ENCODE measurements at places on chromosomes 5 and 9. TPM values are rescaled to one million over a fixed set of nuclear protein-coding genes. Genes with fewer than 3 reads are reported as not detected.

DNA sequence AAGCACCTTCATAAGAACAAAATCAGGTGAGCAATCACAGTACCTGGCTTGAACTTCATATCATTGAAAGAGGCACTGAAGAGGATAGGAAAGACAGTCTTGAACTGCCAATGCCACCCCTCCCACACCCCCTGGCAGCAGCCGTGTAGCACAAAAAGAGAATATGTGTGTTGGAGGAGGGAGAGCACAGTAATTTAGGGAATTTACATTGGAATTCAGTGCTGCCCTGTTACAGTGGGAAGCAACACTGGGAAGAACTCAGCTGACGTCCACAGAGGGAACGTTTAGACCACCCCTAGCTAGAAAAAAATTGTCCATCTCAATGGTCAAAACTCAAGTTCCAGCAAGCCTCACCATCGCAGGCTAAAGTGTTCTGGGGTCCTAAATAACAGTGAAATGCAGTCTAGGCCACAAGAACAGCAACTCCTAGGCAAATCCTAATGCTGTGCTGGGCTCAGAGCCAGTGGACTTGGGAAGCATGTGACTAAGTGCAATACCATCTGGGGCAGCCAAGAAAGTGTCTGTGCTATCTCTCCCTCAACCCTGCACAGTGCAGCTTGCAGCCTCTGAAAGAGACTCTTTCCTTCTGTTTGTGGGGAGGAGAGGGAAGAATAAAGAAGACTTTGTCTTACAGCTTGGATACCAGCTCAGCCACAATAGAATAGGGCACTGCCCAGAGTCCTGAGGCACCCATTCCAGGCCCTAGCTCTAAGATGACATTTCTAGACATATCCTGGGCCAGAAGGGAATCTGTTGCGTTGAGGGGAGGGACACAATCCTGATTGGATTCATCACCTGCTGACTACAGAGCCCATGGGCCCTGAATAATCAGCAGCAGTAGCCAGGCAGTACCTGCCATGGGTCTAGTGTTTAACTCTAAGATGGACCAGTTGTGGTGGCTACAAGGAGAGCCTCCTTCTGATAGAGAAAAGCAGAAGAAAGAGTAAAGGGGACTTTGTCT lies 62.1 kb upstream of the VLDLR start:
- DNase-seq, result peak; percentile 76

- no peak for DNase-seq
Observed at GRCh38 chr5:107294211-107294550, 376.6 kb downstream of the EFNA5 start.

Gene SREK1IP1
- 21.6 TPM for total RNA-seq

GRCh38 chr5:140555747-140556312 lies 1.4 kb downstream of the SRA1 start:
- DNase-seq, result no peak

DNA sequence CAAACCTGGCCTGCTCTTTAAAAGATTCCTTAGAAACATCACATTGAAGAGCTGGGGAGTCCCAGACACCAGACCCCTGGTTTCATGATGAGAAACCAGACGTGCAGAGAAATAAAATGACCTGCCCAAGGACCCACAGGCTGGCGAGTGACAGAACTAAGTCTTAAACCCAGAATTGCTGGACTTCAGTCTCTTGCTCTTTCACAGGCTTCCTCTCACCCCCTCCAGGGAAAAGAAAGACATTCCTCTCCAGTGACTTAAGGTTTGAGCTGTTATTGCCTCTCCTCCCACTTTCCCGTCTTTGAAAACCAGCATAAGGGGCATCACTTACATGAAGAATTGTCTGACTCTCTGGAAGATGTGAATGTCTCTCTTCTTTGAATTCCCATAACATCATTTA lies 535.2 kb downstream of the IRX1 start:
- DNase-seq, result no peak

- no peak for DNase-seq
Observed at GRCh38 chr5:159405611-159406031, 75.3 kb upstream of the IL12B start.

DNA sequence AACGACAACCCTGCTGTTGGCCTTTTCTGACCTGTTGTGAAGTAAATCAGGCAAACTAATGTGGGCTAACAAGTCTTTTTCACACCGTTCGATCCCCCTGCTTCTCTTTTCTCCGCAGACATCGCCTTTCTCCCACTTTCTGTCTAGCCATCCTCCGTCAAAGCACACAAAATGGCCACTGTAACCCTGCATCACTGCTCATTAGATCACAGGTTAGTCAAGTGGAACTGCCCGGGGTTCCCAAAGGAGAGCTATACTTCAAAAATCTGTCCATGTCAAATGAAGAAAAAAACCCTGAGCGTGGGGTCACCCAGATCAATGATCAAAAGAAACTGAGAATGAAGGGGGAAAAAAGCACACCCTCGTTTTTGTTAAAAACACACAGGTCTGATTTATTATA lies 212.1 kb downstream of the ARL15 start:
- no peak for DNase-seq

GRCh38 chr5:165351342-165351741 lies 1845.9 kb downstream of the MAT2B start:
- DNase-seq, result no peak

Gene IGFBPL1
- not detected for total RNA-seq

DNA sequence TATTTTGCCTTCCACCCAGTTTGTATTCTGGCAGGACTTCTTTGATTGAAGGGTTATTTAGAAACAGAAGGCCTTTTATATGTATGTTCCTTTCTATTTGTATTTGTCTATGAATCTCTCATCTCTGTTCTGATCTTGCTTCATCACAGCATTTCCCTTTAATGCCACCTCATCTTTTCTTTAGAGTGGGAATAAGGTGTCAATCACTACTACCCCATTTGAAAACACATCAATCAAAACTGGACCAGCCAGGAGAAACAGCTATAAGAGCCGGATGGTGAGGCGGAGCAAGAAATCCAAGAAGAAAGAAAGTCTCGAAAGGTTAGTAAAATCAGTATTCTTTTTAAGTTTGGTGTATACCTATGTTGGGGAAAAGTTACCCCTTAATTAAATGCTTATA lies 36.3 kb downstream of the CD180 start:
- no peak for DNase-seq

GRCh38 chr5:138985256-138985655 lies 110.1 kb upstream of the LRRTM2 start:
- no peak for DNase-seq

Gene SNCAIP
- 8.1 TPM for total RNA-seq

Gene TRIM7
- total RNA-seq, result 3.2 TPM

GRCh38 chr5:136058039-136058971 lies 29.5 kb downstream of the TGFBI start:
- peak; percentile 76 for DNase-seq

Gene ANKRD55
- total RNA-seq, result not detected

DNA sequence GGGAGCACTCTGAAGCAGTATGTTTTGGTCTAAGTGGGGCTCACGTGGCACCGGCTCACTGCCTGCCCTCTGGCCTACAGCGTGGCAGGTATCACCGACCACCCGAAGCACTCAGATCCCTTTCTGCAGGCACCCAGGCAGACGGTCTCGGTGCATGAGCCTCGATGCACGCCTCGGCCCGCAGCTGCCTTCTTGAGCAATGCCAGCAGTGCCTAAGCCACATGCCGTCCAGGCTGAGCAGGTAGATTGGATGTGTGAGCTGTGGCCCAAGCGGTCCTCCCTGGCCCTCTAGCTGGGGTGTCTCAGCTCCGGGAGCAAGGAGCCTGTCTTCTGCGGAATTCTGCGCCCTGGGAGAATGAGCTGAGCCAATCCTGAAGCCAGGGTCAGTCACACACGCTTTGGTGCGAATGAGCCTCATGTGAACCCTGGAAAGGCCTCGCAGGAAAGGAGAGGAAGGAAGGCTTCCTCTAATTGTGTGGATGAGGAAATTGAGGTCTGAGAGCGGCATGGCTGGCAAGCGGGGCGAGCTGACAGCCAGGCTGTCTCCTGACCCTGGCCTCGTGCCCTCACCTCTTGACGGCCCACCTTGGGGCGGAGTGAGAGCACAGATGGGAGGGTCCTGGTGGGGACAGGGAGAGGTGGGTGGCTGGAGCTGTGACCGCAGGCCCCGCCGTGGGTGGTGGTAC lies 14.4 kb downstream of the RXRA start:
- no peak for DNase-seq

Gene DAB2
- total RNA-seq, result 151 TPM

Gene CCIN
- not detected for total RNA-seq

Gene FOXD4
- total RNA-seq, result 0.45 TPM

DNA sequence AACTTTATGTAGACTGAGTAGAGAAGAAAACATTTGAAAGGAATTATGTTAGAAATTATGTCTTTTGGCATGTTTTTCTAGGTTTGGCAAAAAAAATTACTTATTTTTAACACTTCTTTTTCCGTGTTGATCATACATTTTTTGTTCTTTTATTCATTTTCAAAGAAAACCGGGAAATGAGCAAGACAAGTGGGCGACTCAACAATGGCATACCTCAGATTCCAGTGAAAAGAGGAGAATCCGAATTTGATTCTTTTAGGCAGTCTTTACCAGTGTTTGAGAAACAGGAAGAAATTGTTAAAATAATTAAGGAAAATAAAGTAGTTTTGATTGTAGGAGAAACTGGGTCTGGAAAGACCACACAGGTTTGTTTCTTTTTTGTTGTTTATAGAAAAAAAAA lies 12.9 kb downstream of the YTHDC2 start:
- DNase-seq, result no peak

DNA sequence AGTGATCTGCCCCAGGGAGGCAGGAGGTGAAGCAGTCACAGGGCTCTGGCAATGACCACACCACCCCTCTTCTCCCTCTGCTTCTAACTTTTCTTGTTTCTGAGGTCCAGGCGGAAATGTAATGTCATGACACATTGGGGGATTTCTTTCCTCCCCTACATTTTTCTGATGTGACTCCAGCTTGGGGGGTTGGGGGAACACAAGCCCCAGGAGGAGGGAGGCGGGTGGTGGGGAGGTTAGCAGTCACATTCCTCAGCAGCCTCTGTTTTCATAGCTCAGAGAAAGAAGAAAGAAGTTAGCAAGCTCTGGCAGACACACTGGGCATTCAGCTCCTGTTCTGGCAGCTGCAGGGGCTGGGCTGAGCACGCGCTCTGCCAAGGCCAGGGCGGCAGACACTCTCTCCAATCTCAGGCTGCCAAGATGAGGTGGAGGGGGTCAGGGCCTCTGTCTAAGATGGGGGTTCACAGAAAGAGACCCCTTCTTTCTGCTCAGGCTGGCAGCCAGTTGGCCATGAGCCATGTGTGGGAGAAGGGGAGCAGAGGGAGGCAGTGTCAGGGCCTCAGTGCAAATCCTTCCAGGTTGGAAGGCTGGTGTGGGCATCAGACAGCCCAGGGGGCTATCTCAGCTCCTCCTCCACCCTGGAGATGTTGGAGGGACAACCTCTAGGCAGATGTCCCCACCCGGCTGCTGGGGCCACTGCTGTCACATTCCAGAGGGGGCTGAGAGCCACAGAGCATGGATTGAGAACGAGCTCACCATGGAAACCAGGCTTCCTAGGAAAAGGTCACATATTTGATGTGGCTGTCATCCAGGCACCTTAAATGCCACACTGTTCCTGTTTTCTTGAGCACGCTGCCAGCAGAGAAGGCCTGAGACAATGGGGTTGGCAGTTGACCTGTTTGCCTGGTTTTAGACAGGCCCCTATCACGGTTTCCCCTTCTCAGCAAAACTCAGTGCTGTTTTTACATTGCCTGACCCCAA lies 20.1 kb upstream of the PFDN1 start:
- peak; percentile 75 for DNase-seq

- no peak for DNase-seq
Observed at GRCh38 chr5:169686137-169686536, 49.1 kb downstream of the DOCK2 start.

- no peak for DNase-seq
Observed at GRCh38 chr9:68871236-68871635, 142.7 kb downstream of the PRKACG start.

DNA sequence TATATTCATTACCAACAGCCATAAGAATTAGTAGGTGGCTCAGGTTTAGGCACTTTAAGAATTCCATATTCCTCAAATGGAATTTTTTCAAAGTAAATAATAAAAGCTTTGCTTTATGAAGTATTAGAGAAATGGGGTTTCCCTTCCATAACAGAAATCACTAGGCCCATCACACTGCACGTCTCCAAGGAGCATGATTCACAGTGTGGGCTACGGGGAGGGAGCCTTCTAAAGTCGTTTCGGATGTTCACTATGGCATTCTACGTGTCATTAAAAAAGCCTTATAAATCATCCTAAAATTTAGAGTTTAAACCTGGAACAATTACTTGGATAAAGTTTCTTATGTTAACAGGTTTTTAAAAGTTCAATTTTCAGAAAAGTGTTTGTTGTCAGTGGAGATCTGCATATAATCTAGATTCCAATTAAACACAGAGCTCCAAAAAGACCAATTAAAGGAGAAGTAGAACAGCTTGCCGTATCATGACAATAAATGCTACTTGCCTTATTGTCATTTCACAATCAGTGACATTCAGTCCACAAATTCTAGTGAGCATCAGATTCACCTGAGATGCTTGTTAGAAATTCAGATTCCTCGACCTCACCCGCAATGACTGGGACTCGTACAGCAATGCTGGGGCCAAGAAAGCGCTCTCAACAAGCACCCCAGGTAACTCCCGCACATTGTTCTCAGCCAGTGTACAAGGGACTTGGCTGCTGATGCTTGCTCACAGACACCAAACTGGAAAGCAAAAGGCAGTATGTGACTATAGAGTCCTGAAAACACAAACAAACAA lies 115.7 kb downstream of the NFIB start:
- DNase-seq, result no peak

Gene PRR16
- total RNA-seq, result 0.71 TPM

- peak; percentile 84 for DNase-seq
Observed at GRCh38 chr5:76402886-76403765, at the start of gene IQGAP2. Gene IQGAP2, plus strand, starts transcription at chr5:76403285. Its CDS starts 261 bp downstream, at chr5:76403546.

DNA sequence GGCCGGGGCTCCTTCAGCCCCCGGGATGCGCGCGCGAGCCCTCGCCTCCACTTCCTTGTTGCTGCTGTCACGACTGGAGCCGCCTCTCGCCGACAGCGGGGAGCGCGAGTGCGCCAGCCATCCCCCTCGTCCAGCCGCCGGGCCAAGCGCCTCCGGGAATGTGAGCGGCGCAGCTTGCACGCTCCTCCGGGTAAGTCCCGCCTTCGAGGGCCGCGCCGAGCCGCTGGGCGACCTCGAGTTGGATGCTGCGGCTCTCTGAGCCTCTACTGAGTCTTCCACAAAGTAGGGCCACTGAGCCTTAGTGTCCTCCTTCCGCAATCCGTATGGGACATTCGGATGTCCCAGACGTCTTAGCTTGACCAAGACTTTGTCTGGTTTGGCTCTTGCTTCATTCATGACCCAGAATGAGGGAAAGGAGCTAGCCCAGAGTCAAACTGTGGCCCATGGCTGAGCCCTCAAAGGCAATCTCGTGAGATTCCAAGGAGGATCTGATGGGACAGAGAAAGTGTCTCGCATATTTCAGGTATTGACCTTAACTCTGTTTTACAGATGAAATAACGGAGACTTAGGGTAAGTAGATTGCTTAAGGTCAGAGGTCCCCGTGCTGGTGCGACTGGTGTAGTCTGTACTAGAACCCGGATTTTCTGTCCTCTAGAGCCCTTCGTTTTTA lies 586 bp downstream of the HMGXB3 start:
- DNase-seq, result peak; percentile 74

Gene TLX3
- total RNA-seq, result not detected

- no peak for DNase-seq
Observed at GRCh38 chr9:93059011-93059714, 662 bp downstream of the SUSD3 start.

- DNase-seq, result no peak
Observed at GRCh38 chr5:91643797-91644196, 260.7 kb upstream of the ARRDC3 start.

- no peak for DNase-seq
Observed at GRCh38 chr9:136673975-136674785, 11.5 kb downstream of the EGFL7 start.

Gene OGN
- 71.7 TPM for total RNA-seq
